Left ventricle myocardium superior (tissue), 1 donor: ENCODE measurements at places on chromosomes 4 and X. TPM values are rescaled to one million over a fixed set of nuclear protein-coding genes. Genes with fewer than 3 reads are reported as not detected.
A peak's percentile ranks its signal among the peaks of the same experiment; 100 is the strongest.

GRCh38 chr4:7195141-7195515 lies 2.8 kb downstream of the SORCS2 start:
- DNase-seq: no peak

DNA sequence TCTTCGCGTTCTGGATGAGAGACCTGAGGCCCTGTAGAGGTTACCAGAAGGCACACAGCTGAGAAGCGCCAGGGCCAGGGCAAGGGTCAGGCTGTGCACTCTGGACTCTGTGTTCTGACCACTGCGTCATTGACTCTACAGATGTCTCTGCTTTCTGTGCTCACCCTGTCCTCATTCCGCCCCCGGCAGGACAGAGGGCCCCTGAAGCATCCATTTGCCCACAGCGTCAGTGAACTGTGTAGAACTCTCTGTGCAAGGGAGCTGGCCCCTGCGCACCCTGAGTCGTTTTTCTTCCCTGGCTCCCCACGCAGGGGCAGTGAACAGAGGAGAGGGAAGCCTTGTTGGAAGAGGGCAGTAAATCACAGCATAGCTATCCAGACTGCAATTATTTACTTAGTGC lies 6.1 kb upstream of the WAS start:
- DNase-seq: no peak

GRCh38 chr4:40334591-40335524 lies at the start of gene CHRNA9:
TSS of gene CHRNA9 (plus strand) at chr4:40335333. CDS start at chr4:40335468, 135 bp downstream.
- DNase-seq: no peak

GRCh38 chr4:143558286-143558685 lies 44.8 kb downstream of the SMARCA5 start:
- DNase-seq: no peak

The IL13RA1 gene
- 17.2 TPM for total RNA-seq

DNA sequence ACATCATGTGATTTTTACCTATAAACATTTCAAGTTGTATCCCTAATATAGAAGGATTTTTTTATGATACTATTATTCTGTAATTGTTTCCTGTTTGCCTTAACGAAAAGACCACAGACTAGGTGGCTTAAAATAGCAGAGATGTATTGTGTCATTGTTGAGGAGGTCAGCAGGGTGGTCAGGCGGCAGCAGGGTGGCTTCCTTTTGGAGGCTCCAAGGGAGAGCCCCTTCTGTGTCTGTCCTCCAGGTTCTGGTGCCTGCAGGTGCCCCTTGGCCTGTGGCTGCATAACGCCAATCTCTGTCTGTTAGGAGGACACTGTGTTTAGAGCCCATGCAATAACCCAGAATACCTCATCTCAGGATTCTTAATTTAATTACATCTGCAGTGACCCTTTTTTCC lies 118.1 kb downstream of the TBL1X start:
- DNase-seq: no peak

The CT45A1 gene
- not detected for total RNA-seq

GRCh38 chrX:123570011-123570590 lies 162.8 kb downstream of the THOC2 start:
- DNase-seq: no peak

DNA sequence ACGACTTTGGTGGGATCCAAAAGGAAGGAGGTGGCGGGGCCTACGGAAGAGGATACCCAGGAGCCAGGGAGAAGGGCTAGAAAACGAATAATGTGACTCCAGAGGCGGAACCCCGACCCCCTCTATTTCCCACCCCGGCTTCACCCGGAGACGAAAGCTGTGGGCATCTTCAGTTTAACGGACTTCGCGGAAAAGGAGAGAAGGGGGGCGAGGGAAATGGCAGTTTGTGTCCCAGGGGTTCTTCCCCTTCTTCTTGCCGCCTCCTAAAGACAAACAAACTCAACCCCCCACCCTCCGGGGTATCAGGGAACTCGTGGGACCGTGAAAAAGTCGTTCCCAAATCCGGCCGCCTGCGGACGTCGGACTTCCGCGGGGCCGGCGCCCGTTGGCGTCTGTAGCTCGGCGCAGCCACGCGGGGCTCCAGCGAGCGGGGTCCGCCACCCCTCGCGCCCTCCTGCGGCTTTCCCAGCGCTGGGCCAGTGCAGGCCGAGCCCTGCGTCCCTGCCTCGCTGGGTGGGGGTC lies 3.6 kb upstream of the LEF1 start:
- peak; percentile 40 for DNase-seq

- no peak for DNase-seq
Measured at GRCh38 chr4:55372259-55372658, 23.5 kb upstream of the TMEM165 start.

The MAGIX gene
- 3.8 TPM for total RNA-seq

The UGT2A1 gene
- not detected for total RNA-seq

DNA sequence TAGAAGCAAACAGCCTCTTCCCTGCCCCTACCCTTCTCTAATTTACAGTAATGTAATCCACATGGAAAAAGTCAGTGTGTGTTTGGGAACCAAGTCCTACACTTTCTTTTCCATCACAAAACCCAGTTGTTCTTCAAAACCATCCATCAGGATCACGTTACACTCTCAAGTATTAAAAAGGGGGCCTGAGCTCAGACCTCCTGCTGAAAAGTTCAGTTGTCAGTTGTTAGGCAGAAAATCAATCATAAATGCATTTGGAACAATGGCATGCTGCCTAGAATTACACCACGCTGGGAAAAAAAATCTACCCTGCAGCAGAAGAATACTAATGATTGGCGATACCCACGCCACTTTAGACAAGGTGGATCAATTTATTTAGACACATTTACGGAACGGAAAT lies 236.5 kb downstream of the PARM1 start:
- DNase-seq: no peak

DNA sequence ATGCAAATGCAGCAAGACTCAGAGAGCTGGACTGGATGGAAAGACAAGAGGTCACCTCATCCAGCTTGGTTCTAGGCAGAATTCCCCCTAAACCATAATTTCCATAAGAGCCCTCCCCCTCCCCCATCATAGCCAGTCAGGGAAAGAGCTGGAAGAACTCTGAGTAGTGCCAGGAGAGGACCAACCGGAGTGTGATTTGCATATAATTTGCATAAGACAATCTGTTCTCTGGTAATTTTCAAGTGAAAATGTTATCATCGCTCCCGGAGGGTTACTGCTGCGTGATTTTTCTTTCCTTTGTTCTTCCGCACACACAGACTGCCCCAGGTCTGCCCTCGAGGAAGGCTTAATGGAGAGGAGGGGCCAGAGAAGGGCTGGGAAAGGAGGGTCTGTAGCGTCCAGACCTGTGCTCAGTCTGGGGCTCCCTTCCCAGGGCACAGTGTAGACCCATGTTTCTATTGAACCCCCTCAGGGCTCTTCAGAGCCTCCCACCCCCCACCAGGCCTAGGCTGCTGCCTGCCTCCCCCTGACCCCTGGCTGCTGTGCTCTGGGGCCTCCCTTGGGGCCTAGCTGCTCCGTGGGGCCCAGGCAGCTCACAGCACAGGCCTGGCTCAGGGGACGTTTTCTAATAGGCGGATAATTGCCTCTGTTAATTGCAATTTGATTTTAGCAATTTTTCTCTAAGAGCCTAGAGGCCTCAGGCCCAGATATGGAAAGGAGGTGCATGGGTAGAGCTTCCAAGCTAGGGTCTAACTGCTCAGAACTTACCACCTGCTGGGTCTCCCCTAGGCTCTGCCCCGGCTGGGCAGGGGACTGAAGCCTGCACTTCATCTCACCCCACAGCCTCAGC lies 90.4 kb upstream of the PJA1 start:
- DNase-seq: no peak

DNA sequence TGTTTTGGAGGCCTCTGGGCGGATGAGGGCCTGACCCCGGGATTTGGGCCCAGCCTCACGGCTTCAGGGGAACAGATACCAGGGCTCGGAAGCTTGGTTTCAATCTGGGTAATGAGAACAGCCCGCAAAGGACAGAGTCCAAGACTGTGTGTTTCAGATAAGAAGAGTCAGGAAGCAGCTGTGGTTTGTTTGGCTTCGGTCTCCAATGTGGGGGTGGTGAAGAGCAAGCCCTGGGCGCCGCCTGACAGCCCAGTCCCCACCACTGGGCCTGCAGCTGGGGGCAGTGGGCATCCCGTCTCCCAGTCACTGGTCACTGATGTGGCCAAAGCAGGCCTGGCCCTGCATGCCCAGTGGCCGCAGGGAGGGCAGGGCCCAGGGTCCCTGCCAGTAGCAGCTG lies 9.1 kb downstream of the WFS1 start:
- DNase-seq: peak; percentile 68

The ZCCHC13 gene
- not detected for total RNA-seq

- DNase-seq: no peak
Measured at GRCh38 chr4:161160718-161161117, 1003.1 kb downstream of the FSTL5 start.

DNA sequence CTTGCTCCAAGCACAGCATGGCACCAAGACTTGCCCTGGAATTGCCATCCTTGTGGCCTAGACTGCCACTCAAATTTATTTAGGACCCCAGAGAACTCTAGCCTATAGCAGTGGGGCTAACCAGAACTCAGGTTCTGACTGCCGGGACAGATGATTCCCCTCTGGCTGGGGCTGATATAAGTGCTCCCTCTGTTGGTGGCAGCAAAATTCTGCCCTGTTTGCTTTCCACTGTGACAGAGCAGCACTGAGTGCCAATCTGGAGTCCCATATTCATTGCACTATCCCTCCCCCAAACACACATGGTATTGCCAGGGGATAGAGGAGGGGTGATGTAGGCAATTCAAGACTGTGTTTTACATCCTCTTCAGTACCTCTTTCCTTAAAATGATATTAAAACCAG lies 1081.9 kb downstream of the FAT4 start:
- DNase-seq: no peak

- DNase-seq: no peak
Measured at GRCh38 chrX:19746919-19747651, 140.3 kb downstream of the SH3KBP1 start.

GRCh38 chr4:32032136-32032672 lies 1312.0 kb downstream of the PCDH7 start:
- DNase-seq: no peak

GRCh38 chrX:37684426-37684825 lies 1.2 kb upstream of the XK start:
- DNase-seq: no peak

The ATP1B4 gene
- total RNA-seq: not detected

- DNase-seq: no peak
Measured at GRCh38 chr4:30395902-30396301, 324.3 kb upstream of the PCDH7 start.
